ENCODE measurements at places on chromosomes 7 and 10.
A peak's percentile ranks its signal among the peaks of the same experiment; 100 is the strongest.

- no peak for DNase-seq
These were observed 80.0 kb upstream of the STK17A start for GRCh38 chr7:43502941-43503340.

GRCh38 chr7:73364006-73364728 lies 36.2 kb downstream of the FKBP6 start:
- no peak for DNase-seq

DNA sequence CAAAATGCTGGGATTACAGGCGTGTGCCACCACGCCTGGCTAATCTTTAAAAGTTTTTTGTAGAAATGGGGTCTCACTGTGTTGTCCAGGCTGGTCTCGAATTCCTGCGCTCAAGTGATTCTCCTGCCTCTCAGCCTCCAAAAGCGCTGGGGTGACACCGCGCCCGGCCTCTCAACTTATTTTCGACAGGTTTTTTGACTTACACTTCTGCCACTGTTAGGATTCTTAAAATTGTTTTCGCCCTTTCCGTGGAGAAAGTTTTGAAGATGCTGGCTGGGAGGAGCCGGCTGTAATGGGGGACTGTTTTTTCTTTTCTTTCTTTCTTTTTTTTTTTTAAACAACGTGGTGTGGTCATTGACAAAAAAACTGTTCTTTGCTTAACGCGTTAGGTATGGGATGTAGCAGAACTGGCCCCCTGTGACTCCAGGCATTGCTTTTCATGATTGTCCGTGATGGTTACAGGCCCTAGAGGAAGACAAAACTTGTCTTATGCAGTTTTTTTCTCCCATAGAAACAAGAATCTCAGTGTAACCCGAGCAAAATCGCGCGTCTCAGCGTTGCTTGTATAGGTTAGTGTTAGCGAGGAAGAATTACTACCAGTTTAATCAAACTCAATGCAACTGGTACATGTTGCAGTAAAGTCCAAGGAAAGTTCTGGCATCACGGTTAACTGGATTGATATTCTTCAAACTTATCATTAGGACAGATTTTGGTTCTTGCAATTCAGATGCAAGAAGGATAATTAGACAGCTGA lies 72.2 kb downstream of the DAGLB start:
- DNase-seq, result no peak

- DNase-seq, result no peak
These were observed 326.6 kb downstream of the ADARB2 start for GRCh38 chr10:1410469-1411395.

DNA sequence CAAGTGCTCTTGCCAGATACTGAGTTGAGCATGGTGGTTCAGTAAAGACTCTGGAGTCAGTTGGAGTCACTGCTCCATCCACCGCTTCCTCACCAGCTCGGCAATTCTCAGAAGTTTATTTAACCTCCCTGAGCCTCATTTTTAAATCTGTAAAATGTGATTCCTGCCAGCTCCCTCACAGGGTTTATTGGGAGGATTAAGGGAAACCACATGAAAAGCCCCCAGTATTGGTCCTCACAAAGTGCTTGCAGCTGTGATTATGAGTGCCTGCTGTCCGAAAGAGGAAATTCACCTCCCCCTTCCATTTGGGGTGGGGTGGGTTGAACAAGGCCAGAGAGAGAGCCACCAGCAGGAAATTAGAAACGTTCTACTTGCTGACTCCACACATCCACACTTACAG lies 99.0 kb downstream of the AOAH start:
- no peak for DNase-seq

DNA sequence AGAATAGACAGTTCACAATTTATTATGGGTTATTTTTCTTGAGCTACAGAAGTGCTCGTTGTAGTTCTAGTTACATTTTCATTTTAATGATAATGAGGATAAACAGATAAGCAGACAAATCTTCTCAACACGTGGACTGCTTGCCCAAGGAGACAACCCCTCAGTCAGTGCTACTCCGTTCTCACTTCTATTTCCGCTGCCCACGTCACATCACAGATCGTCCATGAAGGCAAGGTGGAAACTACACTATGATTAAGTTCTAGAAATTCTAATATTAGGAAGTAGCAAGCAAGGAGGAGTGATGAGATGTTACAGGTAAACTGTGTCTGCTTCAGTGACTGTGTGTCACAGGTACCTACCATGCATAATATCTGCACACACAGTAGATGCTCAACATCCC lies 210.5 kb downstream of the CHCHD3 start:
- DNase-seq, result no peak

GRCh38 chr7:136911344-136911743 lies 42.9 kb downstream of the CHRM2 start:
- no peak for DNase-seq

- DNase-seq, result peak; percentile 19
These were observed 70.8 kb upstream of the ZMIZ1 start for GRCh38 chr10:78997635-78998618.

GRCh38 chr10:125231813-125232475 lies 71.6 kb upstream of the CTBP2 start:
- no peak for DNase-seq

GRCh38 chr10:77631241-77631640 lies 6.4 kb downstream of the KCNMA1 start:
- DNase-seq, result no peak

GRCh38 chr7:98797150-98797549 lies 72.7 kb downstream of the TMEM130 start:
- DNase-seq, result no peak

GRCh38 chr7:74570533-74571156 lies 86.9 kb upstream of the GTF2I start:
- no peak for DNase-seq

GRCh38 chr10:58642916-58643428 lies 130.3 kb downstream of the BICC1 start:
- no peak for DNase-seq

GRCh38 chr10:123868038-123869019 lies 23.3 kb downstream of the CPXM2 start:
- no peak for DNase-seq

DNA sequence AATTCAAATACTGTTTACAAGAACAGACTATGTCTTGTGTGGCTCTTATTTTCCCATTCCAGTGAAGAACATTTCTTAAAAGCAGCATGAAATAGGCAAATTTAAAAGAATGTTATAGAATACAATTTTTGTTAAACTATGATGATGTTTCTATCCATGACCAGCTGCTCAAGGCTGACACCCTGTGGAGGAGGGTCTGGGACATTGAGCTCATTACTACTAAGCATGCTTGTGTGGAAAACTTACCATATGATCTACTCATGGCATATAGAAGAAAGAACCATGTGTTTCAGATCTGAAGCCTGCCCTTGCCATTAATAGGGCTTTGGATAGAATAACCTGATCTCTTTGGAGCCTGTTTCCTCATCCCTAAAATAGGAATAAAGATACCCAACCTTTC lies 125.0 kb downstream of the FOXP2 start:
- DNase-seq, result peak; percentile 61

- no peak for DNase-seq
These were observed 302.0 kb downstream of the TFEC start for GRCh38 chr7:115728518-115728917.

DNA sequence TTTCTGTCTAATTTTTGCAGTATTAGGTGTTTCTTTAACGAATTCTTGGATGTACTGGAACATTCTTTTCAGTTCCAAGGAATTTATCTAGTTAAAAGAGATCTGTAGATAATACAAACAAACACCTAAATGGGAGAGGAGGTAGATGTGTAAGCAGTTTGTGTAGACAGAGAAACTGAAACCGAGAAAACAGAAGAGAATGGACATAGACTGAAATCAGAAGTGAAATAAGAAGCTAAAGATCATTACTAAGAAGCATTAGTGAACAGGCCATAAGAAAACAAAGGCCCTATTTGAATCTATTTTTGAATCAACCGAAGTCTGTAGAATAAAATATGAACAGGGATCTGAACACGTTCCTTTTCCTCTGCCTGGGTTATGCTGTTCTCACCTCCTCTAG lies 26.5 kb upstream of the TMEM229A start:
- DNase-seq, result no peak

- no peak for DNase-seq
These were observed 28.7 kb downstream of the DGKI start for GRCh38 chr7:137818036-137818435.

DNA sequence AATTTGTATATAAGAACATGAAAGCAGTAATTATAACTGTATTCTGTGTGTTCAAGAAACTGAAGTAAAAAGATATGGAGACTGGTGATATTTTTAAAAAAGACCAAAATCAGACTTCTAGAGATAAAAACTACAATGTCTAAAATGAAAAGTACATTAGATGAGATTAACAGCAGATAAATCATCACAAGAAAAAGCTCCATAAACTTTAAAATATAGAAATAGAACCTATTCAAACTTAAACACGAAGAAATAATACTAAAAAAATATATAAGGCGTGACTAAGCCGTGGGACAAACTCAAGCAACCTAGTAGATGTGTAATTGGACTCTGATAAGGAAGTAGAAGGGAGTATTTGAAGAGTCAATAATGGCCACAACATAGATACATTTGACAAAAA lies 189.1 kb upstream of the ZMIZ1 start:
- DNase-seq, result no peak

- peak; percentile 61 for DNase-seq
These were observed 945 bp downstream of the TAS2R40 start for GRCh38 chr7:143222782-143223181.

GRCh38 chr10:79056361-79056735 lies 12.4 kb upstream of the ZMIZ1 start:
- no peak for DNase-seq

DNA sequence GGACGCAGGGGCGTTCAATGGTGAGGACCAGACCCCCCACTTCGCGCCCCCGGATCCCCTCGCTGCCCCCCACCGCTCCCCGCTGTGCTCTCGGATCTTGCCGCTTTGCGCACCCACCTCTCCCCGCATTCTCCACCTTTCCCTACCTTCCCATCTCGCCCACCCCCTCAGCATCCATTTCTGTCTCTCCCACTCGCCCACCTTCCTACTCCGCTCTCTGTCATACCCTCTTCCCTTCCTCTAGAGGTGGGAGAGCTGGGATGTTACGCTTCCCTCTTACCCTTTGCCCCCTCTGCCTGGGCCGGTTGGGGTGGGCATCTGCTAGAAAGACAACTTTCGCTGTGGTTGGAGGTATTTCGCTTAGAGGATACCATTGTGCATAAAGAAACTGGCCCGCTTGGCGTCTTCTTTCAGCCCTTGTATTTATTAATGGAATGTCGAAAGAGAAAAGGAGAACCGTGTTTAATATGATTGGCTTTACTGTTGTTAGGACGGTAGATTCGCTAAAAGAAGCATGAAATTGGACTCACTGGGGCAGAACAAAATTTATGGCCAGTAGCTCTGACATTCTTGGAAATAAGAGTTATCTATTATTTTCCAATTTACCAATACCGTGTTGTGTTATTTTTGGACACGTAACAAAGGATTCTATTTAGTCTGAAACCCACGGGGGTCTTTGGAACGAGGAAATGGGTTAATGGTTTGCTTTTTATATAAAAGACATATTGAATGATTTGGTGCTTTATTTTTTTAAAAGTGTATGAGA lies 873 bp downstream of the PRKAR2B start:
- DNase-seq, result peak; percentile 28

DNA sequence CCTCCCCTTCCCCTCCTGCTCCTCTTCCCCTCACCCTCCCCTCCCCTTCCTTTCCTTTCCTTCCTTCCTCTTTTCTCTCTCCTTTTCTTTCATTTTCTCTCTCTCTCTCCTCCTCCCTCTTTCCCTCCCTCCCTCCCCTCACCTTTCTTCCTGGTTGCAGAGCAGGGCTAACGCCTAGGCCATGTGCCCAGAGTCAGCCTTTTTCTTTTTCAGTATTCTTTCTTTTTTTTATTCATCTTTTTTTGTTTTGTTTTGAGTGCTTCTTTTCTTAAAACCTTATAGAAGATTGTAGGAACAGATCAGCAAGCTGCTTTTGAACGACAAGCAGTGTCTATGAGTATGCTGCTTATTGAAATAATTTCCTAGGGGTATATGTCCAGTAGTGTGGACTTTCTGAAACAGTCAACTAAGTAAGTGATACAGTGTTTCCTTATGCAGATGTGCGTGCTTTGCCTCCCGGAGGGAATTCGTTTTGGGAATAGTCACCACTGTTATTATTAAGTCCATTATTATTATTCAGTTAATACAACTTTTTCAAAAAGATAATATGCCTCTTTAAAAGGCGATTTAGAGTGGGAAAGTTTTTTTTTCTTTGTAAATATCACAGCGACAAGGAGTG lies 219.2 kb downstream of the CAMK1D start:
- DNase-seq, result no peak

DNA sequence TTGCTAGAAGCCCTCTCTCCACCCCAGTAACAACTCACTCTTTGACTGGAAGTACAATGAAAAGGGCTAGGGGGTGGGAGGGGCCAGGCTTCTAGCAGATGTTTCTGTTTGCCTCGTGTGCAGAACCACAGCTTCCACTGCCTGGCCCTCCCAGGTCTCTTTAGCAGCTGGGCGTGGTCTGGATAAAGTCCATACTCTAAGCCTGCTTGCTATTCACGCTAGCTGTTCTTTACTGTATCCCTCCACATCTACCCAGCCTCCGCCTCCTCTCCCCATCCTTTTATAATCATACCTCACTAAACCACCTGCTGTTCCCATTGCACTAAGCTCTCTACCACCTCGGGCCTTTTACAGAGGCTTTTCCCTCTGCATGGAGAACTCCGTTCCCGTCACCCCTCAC lies 288.8 kb downstream of the CAMK1D start:
- no peak for DNase-seq

DNA sequence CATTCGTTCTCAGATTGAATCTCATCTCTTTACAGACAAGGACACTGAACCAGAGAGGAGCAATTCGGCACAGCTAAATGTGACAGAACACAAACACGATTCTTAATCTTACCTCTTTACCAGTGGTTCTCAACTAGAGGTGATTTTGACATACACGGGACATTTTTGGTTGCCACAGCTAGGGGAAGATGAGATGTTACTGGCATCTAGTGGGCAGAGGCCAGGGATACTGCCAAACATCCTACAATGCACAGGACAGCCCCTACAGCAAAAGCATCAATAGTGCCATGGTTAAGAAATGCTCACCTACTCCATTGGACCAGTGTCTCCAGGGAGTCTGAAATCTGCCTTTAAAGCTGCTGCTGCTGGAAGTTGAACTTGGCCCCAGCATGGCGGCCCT lies 27.3 kb downstream of the PDE1C start:
- no peak for DNase-seq

GRCh38 chr7:82078807-82079206 lies 309.0 kb upstream of the HGF start:
- no peak for DNase-seq

DNA sequence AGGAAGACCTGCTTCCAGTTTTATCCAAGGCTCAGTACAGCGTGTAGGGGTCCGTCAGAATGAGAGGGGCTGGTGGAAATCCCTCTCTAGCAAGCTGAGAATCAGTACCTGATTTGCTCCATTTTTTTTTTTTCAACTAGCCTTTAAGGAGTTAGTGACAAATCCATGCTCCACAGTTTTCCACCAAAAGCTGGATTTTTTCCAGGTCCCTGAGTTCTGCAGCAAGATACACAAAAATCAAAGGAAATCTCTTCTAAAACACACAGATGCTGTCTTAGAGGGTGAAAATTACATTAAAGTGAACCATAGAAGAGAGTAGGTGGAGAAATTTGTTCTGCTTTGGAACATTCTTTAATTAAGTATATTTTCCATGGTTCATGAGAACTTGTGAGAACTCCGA lies 30.4 kb downstream of the MDFIC start:
- no peak for DNase-seq

- DNase-seq, result no peak
These were observed 117.9 kb downstream of the KMT2E start for GRCh38 chr7:105131890-105132289.

GRCh38 chr10:120600871-120601649 lies 144.0 kb downstream of the PLPP4 start:
- no peak for DNase-seq

- peak; percentile 49 for DNase-seq
These were observed 488.5 kb downstream of the ZNF33B start for GRCh38 chr10:42149722-42150427.
